Stimulated activated CD8-positive, alpha-beta memory T cell treated with anti-CD3 and anti-CD28 coated beads, Interleukin-4, amount 100 ng/mL, for 1 hour (primary cell): ENCODE measurements at places on chromosomes 5 and 9.

- no peak for DNase-seq
These were observed 2.7 kb downstream of the KLF4 start for GRCh38 chr9:107486674-107487520.

GRCh38 chr5:175457466-175457865, 13.5 kb upstream of the DRD1 start:
- DNase-seq: no peak

- DNase-seq: no peak
These were observed 882 bp downstream of the CERCAM start for GRCh38 chr9:128421482-128421996.

DNA sequence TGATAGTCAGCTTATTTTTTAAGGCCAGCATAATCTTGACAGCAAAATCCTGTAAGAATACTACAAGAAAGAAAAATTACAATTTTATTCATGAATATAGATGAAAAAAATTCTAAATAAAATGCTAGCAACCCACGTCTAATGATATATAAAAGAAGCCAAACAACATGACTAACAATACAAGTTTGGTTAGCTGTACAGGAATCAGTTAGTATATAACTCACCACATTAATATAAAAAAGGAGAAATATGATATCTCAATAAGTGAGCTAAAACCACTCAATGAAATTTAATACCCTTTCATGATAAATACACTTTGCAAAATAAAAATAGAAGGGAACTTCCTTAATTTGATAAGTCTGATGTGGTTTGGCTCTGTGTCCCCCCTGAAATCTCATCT, 139.7 kb upstream of the MAN2A1 start:
- no peak for DNase-seq

GRCh38 chr5:75512383-75513074, 838 bp downstream of the POLK start:
- no peak for DNase-seq

DNA sequence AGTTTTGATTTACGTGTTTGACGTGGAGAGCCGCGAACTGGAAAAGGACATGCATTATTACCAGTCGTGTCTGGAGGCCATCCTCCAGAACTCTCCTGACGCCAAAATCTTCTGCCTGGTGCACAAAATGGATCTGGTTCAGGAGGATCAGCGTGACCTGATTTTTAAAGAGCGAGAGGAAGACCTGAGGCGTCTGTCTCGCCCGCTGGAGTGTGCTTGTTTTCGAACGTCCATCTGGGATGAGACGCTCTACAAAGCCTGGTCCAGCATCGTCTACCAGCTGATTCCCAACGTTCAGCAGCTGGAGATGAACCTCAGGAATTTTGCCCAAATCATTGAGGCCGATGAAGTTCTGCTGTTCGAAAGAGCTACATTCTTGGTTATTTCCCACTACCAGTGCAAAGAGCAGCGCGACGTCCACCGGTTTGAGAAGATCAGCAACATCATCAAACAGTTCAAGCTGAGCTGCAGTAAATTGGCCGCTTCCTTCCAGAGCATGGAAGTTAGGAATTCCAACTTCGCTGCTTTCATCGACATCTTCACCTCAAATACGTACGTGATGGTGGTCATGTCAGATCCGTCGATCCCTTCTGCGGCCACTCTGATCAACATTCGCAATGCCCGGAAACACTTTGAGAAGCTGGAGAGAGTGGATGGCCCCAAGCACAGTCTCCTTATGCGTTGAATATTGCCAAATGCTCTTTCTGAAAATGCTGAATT, 850 bp downstream of the RRAGA start:
- no peak for DNase-seq

- no peak for DNase-seq
These were observed 3.5 kb upstream of the GADD45G start for GRCh38 chr9:89601306-89601705.

DNA sequence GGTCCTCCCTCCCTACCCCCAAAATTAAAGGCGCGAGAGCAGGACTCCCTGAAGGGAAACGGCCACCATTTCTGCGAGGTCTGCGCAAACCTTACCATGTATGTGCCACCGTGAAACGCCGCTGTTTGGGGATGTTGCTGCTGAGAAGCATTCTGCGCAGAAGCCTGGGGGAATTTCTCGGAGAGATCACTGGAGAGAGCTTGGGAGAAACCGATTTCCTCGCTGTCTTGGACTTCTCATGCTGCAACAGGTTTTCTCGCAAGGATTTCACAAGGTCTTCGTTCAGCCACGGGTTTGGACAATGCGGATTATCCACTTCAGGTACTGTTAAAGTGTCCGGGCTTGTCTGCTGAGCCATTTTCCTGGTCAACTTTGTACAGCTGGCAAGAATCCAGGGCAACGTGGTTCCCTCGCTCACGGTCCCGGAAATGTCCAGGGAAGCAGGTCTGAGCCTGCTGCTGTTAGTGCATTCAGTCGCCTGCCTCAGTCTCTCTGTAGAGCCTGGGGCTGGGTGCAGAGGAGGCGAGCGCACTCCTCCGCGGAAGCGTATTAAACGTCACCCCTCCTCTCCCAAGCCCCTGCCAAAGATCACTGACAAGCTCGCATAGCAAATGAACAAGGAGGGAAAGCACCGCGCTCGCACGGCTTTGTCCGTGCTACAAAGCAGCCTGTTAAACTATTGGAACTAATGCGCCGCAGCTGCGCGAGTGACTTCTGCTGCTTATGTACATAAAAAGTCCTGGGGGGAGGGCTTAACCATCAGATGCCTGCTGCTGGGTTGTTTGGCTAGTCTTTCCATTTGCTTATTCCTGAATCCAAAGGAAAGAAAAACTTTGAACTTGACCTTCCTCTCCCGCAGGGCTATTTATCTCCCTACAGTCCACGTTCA, 125.1 kb downstream of the PDE4D start:
- DNase-seq: no peak

GRCh38 chr9:70940605-70941004, 180.8 kb downstream of the TRPM3 start:
- DNase-seq: no peak
